Tibial nerve (tissue), 4 donors: ENCODE measurements at places on chromosomes 2 and 18. TPM values are rescaled to one million over a fixed set of nuclear protein-coding genes. Genes with fewer than 3 reads are reported as not detected.

Gene LINC00305
- total RNA-seq, result not detected

Gene OTOF
- total RNA-seq, result not detected

Gene DAW1
- not detected for total RNA-seq

Gene HOXD12
- total RNA-seq, result not detected

Gene SERPINB12
- not detected for total RNA-seq

Gene REEP1
- 0.39 TPM for total RNA-seq

Gene SRD5A2
- not detected for total RNA-seq

Gene SERPINB10
- total RNA-seq, result 0.22 TPM

Gene FOXD4L1
- total RNA-seq, result not detected

Gene CFAP65
- not detected for total RNA-seq

DNA sequence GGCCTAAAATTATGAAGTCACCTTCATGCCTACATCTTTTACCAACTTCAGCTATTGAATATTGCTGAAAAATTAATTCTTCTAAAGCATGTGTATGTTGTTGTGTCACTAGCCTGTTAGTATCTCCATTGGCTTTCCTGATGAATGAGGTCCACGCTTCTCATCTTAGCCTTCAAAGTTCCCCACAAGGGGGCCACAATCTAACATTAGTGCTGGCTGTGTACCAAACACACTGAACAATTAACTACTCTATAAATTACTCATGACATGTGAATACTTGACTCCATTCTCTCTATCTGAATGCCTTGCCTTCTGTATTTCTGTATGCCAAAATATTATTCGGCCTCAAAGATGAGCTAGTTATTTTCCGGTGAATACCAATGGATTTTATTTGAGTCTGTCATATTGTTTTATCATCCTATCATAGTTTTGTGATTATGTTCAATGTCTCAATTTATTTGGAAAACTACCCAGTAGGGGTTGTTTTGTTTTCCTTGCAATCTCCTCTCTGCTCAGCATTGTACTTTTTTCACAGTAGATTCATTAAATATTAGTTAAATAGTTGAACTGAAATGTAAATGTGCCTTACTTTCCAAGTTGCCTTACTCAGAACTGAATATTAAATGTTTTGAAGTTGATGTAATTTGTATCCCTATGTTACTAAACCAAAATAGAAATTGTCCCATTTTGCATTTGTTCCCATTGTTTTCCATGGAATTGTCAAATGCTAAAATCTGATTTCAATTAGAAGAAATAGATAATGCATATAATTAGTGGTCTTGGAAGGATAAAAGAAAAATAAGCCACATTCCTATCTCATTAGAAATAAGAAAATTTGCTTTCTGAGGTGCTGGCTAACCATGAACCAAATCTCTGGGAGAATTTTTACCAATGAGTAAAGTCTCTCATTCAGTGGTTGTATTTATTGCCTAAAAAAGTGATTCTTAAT, 208.4 kb upstream of the COL3A1 start:
- no peaks in the 10 kb centered on the region for H3K27me3 ChIP-seq
- no peak for DNase-seq
- no peak overlapping the region for H3K4me3 ChIP-seq
- no peak overlapping the region for H3K27ac ChIP-seq
- H3K4me1 ChIP-seq, result no peaks in the 10 kb centered on the region

DNA sequence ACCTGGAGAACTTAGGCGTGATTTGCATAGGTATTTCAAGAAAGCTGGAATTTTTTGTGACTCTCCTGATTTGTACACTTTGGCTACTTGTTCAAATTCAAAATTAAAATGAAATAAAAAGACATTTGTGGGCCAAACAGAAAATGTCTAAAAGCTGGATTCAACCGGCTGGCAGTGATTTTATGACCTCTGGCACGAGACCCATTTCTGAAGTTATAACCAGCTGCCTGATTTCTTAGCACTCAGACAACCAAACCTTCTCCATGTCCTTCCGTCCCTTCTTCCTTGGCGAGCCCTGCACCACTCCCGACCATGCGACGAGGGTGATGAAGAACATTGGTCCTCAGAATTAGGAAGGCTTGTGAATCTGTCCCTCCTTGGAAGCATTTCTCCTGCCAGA, 19.7 kb downstream of the PKDCC start:
- no peak overlapping the region for H3K4me3 ChIP-seq
- H3K27ac ChIP-seq, result no peak overlapping the region
- H3K4me1 ChIP-seq, result no peaks in the 10 kb centered on the region
- no peak for DNase-seq
- H3K27me3 ChIP-seq, result no peaks in the 10 kb centered on the region
- no peaks in the 10 kb centered on the region for H3K36me3 ChIP-seq

GRCh38 chr2:191152482-191153240, 1.9 kb upstream of the STAT4 start:
- H3K4me1 ChIP-seq, result no peaks in the 10 kb centered on the region
- no peak overlapping the region for H3K4me3 ChIP-seq
- no peak overlapping the region for H3K27ac ChIP-seq
- no peak for DNase-seq
- peaks cover 3% of the 10 kb centered on the region for H3K27me3 ChIP-seq

DNA sequence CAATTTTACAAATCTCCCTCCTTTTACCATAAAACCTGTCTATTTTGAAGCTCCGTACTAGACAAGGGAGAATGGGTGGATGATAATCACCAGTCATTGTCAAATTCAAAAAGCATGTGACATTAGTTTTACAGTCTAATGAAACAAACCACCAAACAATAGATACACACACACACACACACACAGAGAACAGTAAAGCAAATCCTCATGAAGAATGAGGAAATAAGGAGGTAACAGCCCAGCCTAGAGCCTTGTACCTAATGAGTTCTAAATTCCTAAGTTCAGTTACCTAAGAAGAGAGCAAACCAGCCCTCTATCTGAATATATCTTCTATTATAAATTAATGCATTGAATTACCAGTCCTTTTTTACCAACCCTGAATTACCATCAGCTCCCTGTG, 36.8 kb upstream of the BZW1 start:
- no peaks in the 10 kb centered on the region for H3K36me3 ChIP-seq
- H3K4me1 ChIP-seq, result no peaks in the 10 kb centered on the region
- no peaks in the 10 kb centered on the region for H3K27me3 ChIP-seq
- DNase-seq, result no peak
- no peak overlapping the region for H3K27ac ChIP-seq
- no peak overlapping the region for H3K4me3 ChIP-seq

GRCh38 chr18:22778996-22779395, 154.1 kb upstream of the RBBP8 start:
- H3K27me3 ChIP-seq, result no peaks in the 10 kb centered on the region
- H3K36me3 ChIP-seq, result no peaks in the 10 kb centered on the region

GRCh38 chr2:88159955-88160415, 10.2 kb upstream of the THNSL2 start:
- no peaks in the 10 kb centered on the region for H3K27me3 ChIP-seq
- DNase-seq, result peak; percentile 72
- H3K4me1 ChIP-seq, result no peaks in the 10 kb centered on the region
- H3K27ac ChIP-seq, result no peak overlapping the region
- H3K36me3 ChIP-seq, result no peaks in the 10 kb centered on the region

GRCh38 chr2:1985571-1985970, 241.3 kb upstream of the PXDN start:
- no peak overlapping the region for H3K4me3 ChIP-seq
- H3K27me3 ChIP-seq, result no peaks in the 10 kb centered on the region
- no peaks in the 10 kb centered on the region for H3K36me3 ChIP-seq
- no peak for DNase-seq
- H3K4me1 ChIP-seq, result no peaks in the 10 kb centered on the region

DNA sequence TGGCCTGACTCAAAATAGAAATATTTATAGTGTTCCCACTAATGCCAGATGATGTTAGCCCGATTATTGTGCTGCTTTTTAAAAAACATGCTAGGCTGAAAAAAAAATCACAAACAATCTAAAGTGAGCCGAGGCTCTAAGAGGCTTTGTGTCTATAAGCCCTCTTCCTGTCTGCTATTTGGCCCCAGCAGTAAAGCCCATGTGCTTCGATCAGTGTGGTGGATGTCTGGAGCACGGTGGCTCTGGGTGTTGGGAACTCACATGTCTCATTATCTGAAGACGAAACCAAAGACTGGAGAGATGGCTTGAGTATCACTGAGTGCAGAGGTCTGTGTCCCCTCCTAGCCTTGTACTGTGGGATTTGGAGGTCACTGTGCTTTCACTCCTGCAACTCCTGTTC, 55.1 kb downstream of the INO80C start:
- H3K27ac ChIP-seq, result no peak overlapping the region
- DNase-seq, result no peak
- H3K4me1 ChIP-seq, result peaks cover 9% of the 10 kb centered on the region

GRCh38 chr2:193946806-193947205, 1710.2 kb upstream of the SLC39A10 start:
- DNase-seq, result no peak
- no peaks in the 10 kb centered on the region for H3K4me1 ChIP-seq
- H3K4me3 ChIP-seq, result no peak overlapping the region
- H3K36me3 ChIP-seq, result no peaks in the 10 kb centered on the region
